AG09309 (cell line): ENCODE measurements at places on chromosomes 16 and 17.

- no peak for DNase-seq
These were observed 21.1 kb downstream of the CACNG4 start for GRCh38 chr17:66985338-66986237.

DNA sequence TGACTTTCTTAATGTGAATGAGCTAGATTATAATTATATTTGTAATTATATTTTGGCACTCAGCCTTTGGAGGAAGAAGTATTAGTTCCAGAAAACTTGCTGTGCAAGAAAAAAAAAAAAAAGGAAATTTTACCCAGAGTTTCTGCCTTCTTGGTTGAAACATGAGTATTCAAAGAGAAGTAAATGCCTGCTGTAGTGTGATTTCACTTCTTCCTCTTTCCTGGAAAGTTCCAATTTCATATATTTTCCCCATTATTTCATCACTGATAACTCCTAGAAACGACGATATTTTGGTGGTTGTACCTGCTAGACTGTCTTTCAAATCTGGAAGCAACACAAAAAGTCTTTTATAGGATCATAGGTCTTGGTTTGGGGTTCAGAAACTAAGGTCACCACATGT is 20.4 kb upstream of the MPHOSPH6 start:
- DNase-seq = no peak

- DNase-seq = no peak
These were observed 17.9 kb upstream of the ATP2A3 start for GRCh38 chr17:3982113-3982512.

DNA sequence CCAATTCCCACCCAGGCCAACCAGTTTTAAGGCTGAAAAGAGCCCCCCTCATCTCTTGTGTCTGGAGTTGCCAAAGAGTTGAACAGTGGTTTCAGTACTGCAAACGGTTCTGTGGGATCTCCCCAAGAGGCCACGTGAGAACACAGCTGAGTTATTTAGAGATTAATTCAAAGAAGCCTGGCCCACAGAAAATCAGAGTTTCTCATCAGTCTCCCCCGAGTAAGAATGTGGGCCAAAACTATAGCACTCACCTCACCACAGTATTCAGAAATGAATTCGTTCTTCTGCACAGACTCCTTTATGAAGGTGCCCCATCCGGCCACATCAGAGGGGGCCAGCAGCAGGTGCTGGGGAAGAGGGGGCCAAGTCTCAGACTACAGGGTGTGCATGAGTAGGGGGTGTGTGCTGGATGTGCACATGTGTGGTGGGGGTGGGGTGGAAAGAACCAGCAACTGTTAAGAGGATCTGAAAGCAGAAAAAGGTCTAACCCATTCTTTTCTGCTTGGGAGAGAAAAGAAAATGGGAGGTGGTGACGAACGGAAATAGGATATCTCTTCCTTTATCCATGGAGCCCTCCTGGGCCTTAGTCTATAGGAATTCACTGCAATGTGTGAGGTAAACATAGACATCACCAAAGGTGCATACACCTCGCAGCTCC is 22.6 kb downstream of the CNTNAP1 start:
- no peak for DNase-seq

DNA sequence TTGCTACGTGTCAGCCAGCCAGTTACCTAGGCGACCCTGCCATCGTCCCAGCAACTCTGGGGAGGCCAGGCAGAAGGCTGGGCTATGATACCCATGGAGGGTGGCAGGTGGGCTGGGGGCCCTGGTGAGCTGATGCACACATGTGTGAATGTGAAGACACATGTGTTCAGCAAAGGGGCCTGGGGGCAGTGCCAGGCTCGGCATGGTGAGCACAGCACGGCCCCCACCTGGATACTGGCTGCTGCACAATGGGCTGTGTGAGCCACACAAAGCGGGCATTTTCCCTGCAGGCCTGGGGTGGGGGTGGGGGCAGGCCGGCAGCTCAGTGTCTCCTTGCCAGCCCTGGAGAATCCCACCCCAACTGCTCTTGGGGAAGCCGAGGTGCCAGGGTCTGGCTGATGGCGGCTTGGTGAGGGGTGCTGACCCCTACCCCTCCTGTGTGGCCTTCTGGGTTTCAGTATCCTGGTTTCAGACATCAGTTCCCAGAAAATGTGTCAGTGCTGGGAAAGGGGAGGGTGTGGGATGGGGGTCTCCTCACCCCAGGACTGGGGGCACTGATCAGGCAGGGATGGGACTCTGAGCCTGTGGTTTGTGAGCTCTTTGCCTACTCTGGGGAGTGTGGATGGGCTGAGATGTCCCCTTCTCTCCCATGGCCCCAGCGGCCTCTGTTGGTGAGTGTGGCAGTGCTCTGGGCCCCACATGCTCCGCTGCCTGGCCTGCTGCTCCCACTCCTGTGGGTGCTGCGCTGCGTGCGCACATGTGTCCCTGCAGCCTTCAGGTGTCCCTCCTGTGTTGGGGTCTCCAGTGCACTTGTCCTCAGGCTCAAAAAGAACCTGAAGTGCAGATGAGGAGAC is 5.1 kb downstream of the LLGL1 start:
- no peak for DNase-seq
